ENCODE measurements at places on chromosomes 3 and 15.

GRCh38 chr15:51600114-51600513, 22.5 kb downstream of the DMXL2 start:
- DNase-seq: no peak

- DNase-seq: no peak
These were observed 43.2 kb upstream of the CD47 start for GRCh38 chr3:108133858-108134554.

DNA sequence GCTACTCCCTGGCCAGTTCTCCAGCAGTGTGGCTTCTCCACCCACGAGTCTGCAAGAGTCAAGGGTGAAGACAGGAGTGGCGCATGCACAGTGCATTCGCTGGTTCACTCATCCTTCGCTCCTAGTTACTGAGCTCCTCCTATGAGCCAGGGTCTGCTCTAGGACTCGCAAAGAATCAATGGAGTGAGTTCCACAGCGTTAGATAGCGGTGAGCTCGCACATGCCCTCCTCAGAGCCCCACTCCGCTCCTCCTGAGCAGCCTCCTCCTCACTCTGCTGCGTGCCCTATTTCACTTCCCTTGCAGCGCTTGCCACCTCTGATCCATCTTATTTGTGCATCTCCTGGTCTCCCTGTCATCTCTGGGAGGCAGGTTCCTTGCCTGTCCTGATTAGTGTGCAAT, 63.0 kb downstream of the NUP210 start:
- no peak for DNase-seq

DNA sequence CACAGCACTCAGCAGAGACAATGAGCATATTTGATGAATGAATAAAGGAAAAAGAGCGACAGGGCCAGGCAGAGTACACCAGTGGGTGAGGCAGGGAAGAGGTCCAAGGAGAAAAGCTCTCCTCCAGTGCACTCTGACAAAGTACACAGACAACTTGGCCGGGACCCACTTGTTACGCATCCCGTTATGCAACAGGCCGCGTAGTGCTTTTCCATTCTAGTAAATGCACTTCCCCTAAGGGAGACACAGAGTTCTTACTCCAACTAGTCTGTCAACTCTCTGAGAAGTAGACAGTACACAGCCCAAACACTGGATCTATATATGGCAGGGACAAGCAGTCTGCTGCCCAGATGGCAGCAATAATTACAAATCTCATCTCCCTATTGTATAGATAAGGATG, 18.5 kb downstream of the LARP6 start:
- DNase-seq: no peak

DNA sequence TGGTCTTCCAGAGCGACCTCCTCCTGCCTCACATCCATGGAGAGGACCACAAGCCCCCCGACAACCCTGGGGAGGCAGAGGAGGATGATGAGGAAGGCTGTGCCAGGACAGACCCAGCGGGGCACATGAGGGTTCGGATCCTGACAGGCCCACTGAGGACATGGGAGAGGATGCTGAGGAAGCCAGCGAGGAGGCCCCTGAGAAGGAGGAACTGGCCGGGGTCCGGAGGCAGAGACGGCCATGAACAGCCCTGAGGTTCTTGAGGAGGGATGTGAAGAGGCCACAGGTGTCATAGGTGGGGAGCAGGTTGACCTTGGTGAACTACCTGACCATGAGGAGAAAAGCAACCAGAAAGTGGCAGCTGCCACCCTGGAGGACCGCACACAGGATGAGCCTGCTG, 54.9 kb upstream of the WNT7A start:
- DNase-seq: no peak

DNA sequence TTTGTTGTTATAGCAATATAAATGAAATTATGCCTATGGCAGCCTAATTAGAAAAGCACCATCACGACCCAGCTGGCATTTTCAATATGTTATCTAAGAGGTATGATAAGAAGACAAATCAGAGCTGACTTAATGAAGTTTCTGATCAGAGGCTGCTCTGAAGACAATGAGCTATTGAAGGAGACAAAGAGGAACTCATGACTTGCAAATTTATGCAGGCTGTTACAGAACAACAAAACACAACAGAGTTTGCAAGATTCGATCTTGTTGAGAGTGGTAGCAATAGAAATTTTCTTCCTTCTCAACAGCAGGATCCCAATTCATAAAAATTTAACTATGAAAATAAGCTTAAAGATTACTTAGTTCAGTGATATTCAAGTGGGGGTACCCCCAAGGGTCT, 7.7 kb downstream of the CCDC54 start:
- DNase-seq: no peak

DNA sequence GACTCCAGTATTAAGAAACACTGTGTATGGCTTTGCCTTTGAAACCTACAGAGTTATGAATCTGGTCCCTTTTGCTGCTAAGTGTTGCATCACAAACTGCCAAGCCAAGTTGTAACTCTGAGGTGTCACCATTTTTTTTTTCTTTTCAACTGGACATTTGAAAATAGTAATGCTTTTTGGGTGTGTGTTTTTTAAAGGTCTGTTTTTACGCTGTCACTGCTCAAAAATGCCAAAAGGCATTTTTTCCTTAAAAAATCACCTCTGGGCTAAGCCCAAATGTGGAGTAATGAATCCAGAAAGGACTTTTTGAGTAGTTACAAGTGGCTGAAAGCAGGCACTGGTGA, 9.5 kb downstream of the SMAD3 start:
- DNase-seq: no peak

DNA sequence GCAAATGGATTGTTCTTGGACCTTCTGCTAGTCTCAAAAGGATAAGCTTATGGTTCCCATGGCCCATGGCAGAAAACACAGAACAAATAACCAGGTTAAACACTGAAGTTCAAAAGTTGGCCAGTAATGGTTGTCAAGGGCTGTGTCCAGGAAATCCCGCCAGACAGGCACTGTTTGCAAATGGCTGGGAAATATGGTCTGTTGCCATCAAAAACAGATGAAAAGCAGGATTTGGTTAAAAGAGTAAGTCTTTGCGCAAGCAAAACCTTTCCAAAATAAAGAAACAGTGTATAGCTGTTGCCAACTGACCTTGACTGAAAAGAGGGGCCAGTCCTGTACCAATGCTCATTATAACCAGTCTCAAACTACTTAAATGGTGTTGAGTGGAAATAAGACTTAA, 58.6 kb downstream of the WWTR1 start:
- no peak for DNase-seq

DNA sequence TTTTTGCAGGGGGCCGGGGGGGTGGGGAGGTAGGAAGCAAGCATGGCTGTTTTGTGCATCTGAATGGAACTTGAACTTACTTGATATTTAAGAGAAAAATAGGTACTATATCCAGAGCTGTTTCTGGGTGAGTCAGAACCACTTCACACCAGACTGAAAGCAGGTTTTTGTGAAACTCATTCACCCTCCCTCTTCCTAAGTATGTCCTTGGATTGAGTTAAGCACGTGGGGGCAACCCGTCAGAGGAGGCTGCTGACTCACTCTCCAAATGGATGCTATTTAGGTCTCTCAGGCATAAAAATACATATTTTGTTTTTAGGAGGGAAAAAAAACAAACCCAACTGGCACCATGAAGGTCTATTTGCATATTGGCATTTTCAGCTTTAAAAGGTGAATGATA, 270.3 kb downstream of the RYR3 start:
- no peak for DNase-seq

- no peak for DNase-seq
These were observed 80.6 kb downstream of the GTF2E1 start for GRCh38 chr3:120823156-120823555.

Measured in NCI-H146 (cell line).